Activated effector memory CD4-positive, alpha-beta T cell treated with anti-CD3 and anti-CD28 coated beads, Interleukin-2, amount 50 U/mL, for 16 hours (primary cell): ENCODE measurements at places on chromosomes 4 and X.

DNA sequence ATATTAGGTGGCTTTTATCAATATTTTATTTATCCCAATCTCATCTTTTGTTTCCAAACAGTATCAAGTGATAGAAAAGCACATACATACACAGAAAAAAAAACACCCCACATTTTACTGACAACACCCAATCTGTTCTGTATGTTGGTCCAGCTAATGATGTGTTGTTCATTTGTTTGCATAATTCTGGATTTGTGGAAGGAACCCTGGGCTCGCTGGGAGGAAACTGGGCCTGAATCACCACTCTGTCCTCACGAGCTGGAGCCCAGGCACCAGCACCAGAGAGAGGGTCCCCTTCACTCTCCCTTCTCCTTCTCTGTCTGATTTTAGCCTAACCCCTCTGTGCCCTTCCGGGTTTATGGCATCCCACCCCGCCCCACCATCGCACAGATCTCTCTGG is 79.8 kb downstream of the PSAPL1 start:
- DNase-seq: no peak

- no peak for DNase-seq
Measured at GRCh38 chr4:37865450-37865849, 25.4 kb upstream of the TBC1D1 start.

- no peak for DNase-seq
Measured at GRCh38 chr4:177301126-177301639, 8.5 kb upstream of the NEIL3 start.

DNA sequence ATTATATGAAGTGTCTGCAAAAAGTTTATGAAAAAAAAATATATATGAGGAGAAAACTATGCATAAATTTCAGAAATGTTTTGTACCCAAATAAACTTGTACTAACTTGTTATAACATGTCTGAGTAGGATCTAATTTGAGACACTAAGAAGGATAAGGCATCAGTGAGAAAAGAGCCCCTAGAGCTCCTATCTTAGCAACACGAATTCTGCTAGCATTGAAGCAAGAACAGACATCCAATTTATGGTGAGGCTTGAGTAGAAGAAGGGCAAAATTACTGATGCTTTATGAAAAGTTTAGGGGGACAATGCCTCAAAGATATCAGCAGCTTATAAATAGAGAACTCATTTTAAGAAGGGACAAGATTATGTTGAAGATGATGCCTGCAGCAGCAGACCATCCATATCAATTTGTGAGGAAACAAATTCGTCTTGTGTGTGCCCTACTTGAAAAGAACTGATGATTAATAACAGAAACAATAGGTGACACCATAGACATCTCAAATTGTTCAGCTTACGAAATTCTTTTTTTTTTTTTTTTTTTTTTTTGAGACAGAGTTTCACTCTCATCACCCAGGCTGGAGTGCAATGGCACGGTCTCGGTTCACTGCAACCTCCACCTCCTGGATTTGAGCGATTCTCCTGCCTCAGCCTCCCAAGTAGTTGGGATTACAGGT is 35.7 kb upstream of the ADAM29 start:
- no peak for DNase-seq

DNA sequence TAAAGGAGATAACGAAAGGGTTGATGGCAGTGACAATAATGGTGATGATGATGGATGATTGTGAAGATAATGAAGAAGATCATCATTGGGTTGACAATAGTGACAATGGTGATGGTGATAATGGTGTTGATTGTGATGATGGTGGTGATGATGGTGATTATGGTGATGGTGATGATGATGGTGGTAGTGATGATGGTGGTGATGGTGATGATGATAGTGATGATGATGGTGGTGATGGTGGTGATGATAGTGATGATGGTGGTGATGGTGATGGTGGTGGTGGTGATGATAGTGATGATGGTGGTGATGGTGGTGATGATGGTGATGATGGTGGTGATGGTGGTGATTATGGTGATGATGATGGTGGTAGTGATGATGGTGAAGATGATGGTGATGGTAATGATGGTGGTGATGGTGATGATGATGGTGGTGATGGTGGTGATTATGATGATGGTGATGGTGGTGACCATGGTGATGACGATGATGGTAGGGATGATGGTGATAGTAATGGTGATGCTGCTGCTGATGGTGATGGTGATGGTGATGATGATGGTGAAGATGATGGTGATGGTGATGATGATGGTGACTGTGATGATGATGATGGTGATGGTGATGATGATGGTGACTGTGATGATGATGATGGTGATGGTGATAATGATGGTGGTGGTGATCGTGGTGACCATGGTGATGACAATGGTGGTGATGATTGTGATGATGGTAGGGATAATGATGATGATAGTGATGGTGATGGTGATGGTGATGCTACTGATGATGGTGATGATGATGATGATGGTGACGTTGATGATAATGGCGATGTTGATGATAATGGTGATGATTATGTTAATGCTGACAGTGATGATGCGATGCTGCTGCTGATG is 61.6 kb upstream of the NKX1-1 start:
- no peak for DNase-seq

DNA sequence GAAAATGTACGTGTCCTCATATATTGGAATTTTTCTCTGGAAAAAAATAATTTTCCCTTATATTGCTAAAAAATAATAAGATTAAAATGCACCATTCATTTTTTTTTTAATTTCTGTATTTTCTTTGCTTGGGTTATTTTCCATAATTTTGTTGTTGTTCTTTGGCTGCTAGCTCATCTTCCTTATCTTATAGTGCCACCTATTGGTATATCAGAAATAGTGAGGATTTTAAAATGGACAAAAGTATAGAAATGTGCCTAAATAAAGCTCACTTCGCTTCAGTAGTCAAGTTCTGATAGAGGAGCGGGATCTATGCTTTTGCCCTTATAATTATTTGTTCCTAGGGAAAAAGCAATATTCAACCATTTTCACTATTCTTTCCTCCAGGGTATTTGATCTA is 134.8 kb downstream of the NAP1L3 start:
- DNase-seq: no peak
